ENCODE measurements at places on chromosomes 1 and 21.

DNA sequence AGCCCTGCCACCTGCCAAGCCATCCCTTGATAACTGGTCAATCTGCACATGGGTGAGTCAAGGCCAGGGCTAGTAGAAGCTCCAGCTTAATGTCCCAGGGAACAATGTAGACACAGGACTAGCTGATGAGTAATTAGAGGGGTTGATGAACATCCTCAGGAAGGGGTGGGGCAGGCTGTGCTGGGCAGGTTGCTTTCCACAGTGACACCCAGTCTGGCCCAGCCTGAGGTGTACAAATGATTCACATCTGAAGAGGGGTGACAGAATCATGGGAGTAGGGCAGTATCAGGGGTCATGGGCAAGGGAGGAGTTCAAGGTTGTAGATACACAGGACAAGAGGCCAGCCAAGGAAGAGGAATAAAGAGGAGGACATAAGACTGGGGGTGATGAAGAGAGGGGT is 4.3 kb downstream of the LPAR3 start:
- DNase-seq: no peak

DNA sequence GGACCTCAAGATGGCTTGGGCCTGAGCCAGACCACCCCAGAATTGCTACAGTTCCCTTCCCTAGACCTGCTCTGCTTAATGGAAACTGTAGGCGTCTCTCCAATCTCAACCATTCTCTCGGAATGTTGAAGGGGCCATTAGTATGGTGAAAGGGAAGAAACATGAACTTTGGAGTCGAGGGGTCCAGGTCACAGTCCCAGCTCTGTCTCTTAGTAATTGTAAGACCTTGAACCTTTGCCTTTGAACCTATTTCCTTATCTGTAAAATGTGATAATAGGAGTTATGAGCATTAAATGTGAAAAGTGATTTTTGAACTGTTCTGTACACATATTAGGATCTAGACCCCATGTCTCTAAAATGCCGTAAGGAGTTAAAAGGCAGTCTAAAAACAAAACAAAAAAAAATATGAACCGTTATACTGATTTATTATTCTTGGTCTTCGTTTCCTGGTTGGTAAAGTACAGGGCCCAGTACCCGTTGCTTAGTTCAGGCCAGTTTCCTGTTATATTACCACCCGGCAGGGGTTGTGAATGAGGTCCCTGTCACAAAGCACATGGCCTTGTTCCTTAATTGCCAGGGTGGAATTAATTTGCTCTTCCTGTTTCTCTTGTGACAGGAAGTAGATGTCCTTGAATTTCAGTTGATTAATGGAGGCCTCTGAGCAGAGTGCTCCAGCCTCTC is 42.3 kb downstream of the TCEANC2 start:
- DNase-seq: no peak

- DNase-seq: no peak
Measured at GRCh38 chr1:237042526-237042891, 525 bp downstream of the RYR2 start.

- DNase-seq: no peak
Measured at GRCh38 chr1:77565321-77565720, 117.1 kb downstream of the ZZZ3 start.

- DNase-seq: no peak
Measured at GRCh38 chr1:154954541-154954940, 1.4 kb downstream of the PBXIP1 start.

DNA sequence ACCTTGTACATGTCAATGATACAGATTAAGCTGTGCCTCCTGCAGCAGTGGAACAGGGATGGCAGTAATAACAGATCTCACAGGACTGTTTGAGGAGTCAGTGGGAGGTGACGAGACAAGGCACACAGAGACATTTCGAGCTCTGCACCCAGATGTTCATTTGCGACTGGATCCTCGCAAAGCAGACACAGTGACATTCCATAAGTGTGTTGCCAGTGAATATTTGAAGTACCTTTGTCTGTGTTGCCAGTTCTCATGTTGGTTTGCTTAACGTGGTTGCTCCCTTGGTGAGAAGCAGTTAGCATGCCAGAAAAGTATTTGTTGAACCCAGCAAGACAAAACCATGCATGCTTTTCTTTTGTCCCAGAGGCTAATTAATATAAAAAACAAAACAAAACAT is 67.0 kb downstream of the NID1 start:
- DNase-seq: no peak

DNA sequence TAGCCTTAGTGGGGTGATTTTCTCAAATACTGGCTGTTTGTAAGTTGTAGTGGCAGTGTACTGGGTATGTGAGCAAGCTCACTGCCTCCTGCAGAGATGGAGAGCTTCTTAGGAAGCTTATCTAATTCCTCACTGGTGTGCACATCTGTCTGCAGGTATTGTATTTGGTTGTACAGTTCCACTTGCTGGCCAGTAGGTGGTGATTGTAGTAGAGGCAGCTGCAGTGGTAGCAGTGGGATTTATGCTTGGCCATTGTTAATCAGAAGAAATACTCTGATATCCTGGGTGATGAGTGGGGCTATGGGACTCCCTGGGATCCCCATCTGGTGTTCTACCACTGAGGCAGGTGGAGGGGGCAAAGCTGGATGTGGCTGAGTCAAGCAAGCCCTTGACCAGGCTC is 276.1 kb upstream of the SPAG17 start:
- no peak for DNase-seq

DNA sequence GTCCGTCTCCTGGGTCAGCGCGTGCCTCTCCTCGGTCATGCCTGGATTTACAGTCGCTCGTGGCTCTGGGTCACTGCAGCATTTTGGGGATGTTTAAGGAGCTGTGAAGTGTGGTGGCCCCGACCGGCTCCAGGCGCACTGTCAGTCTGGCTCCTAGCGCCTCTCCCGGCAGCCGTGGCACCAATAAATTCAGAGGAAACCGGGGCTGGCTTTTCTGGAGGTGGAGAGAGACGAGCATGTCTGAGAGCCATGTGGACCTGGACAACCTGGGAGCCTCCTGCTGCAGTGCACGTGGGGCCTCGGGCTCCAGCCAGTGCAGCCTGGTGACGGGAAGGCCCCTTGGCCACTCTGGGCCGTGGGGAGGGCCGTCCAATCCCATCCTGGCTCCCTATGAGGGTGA is 17.1 kb downstream of the PLCH2 start:
- DNase-seq: no peak

DNA sequence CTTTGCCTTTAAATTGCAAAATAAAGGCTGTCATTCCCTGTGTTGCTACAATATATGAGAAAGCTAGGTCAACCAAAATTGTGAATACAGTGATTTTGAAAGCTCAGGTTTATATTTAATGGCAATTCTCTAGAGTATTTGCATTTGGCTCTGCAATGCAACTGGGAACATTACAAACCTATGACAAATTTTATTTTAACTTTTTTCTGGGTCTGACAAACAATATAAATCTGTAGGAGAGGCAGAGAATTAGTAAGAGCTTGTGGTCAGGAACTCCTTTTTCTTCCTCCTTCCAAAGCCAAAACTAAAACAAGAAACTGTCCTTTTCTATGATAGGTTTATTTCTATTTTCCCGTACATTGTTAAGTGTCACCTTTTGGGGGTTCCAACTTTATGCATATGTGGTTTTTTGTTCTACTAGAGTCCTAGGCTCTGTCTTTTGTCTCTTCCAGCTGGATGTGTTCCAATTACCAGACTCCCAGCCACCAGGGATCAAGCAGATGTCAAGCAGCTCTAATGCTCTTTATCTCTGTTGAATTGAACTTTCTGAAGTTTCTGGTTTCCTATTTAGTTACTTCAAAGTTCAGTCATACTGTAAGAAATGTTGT is 106.9 kb downstream of the ASH1L start:
- DNase-seq: no peak

- DNase-seq: no peak
Measured at GRCh38 chr1:151043163-151043562, 4.4 kb upstream of the C1orf56 start.

- DNase-seq: no peak
Measured at GRCh38 chr1:84259989-84260388, 41.5 kb upstream of the SAMD13 start.

DNA sequence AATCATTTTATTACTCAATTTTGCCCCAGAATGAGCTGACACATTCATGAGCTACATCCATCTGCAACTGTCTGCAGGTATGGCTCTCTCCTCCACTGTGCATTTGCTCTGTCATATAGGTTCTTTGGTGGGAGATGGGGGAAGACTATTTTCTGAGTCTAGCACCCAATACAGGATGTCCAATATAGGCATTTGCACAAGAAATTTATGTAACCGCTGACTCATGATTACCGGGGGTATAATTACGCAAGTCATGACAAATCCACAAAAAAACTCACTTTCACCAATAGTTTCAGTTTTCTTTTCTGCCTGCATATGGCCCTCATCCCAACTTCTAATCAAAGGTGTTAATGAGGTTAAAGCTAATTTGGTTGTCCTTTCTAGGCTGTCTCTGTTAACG is 17.5 kb upstream of the VSIG8 start:
- DNase-seq: no peak

DNA sequence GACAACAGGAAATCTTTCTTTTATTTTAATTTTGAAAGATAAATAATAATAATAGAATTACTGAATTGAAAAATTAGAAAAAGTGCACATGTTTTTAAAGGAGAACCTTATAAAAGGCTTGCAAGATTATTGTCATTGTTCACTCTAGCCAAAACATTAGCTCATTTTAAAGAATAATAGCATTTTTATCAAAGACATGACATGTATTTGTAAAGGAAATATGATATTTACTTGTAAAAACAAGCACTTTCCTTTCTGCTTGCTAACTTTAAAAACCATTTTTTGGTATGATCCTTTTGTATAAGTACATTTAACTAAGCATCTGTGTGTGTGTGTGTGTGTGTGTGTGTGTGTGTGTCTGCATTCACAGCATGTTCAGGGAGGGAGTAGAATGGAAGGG is 156.3 kb upstream of the C1orf87 start:
- DNase-seq: no peak

DNA sequence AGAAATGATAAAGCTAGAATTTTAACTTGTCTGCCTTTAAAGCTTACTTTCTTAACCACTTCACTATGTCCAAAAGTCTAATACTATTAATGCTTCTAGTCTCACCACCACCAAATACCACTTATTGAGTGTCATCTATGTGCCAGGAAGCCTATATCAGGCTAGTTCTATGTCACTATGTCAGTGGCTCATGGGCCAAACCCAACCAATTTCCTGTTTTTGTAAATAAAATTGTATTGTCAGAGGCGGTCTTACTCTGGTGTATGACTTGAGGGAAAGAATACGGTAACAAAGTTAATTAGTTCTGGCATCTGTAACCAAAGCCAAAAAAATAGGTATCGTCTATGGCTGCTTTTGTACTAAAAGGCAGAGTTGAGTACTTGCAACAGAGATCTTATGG is 14.8 kb downstream of the F5 start:
- no peak for DNase-seq

GRCh38 chr1:154807048-154807591 is 63.0 kb downstream of the KCNN3 start:
- DNase-seq: no peak

GRCh38 chr1:100710906-100711682 is 8.4 kb upstream of the VCAM1 start:
- no peak for DNase-seq

DNA sequence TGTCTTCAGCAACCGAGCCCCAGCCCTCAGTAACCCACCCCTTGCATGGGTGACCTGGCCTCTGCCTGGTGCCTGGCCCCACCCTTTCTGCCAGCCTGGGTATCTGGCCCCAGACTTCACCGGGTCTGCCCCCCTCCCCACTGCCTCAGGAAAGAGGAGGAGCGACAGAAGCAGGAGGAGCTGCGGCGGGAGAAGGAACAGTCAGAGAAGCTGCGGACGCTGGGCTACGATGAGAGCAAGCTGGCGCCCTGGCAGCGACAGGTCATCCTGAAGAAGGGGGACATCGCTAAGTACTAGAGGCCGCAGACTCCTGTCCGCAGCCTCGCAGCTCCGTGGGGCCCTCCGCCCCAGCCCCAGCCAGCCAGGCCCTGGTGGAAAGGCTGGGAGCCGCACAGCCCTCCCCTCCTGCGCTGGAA is 6.1 kb downstream of the TNFRSF25 start:
- no peak for DNase-seq

Measured in activated CD4-positive, alpha-beta T cell treated with anti-CD3 and anti-CD28 coated beads for 24 hours (primary cell).